ENCODE measurements at places on chromosomes 11 and 22. TPM values are rescaled to one million over a fixed set of nuclear protein-coding genes. Genes with fewer than 3 reads are reported as not detected.

MMP1 gene
- not detected for total RNA-seq

PRG3 gene
- not detected for total RNA-seq

TMEM184B gene
- 16.0 TPM for total RNA-seq

DDTL gene
- 2.3 TPM for total RNA-seq

UBQLNL gene
- total RNA-seq: 0.11 TPM

OR5P2 gene
- total RNA-seq: not detected

DNA sequence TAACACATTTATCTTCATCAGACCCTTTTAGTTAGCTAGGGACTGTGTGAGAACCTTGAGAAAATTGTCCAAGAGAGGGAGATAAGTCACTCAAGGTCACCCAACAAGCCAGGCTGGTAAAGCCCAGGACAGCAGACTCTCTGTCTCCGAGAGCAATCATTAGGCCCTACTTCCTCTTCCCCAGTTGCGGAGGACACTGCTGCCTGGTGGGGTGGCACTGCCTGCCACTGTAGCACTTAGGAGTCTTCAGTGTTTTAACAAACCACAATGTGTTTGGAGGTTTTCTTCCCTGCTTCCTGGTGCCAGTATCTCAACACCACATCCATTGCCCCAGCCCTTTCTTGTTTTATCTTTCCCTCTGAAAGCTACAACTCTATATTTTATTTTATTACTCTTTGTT is 132.1 kb upstream of the LDLRAD3 start:
- H3K4me3 ChIP-seq: no peak overlapping the region
- DNase-seq: no peak
- no peak overlapping the region for H3K27ac ChIP-seq
- H3K36me3 ChIP-seq: peaks cover 35% of the 10 kb centered on the region
- no peaks in the 10 kb centered on the region for H3K4me1 ChIP-seq

DNA sequence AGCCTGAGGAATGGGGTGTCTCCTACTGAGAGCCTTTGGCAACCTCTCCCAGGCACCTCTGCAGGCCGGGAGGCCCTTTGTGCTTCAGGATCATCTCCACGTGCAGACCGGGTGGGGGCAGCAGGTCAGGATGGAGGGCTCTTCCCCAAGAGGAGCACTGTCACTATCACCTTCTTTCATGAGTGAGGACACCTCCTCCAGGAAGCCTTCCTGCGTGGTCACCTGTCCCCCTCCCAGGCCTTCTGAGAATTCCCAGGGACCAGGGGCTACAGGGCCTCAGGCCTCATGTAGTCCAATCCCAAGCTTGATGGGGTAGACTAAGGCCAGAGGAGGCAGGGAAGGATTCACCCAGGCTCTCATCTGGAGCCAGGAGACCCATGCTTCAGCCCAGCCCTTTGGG is 57.6 kb downstream of the PDE2A start:
- DNase-seq: no peak
- H3K27ac ChIP-seq: no peak overlapping the region
- H3K36me3 ChIP-seq: no peaks in the 10 kb centered on the region
- H3K27me3 ChIP-seq: peaks cover 6% of the 10 kb centered on the region
- no peak overlapping the region for H3K4me3 ChIP-seq
- H3K4me1 ChIP-seq: peaks cover 15% of the 10 kb centered on the region

GRCh38 chr11:13215149-13215548 is 62.4 kb upstream of the BMAL1 start:
- peaks cover 2% of the 10 kb centered on the region for H3K27me3 ChIP-seq
- no peaks in the 10 kb centered on the region for H3K36me3 ChIP-seq
- H3K27ac ChIP-seq: no peak overlapping the region
- peaks cover 3% of the 10 kb centered on the region for H3K4me1 ChIP-seq

GRCh38 chr22:46451741-46452140 is 85.7 kb downstream of the CELSR1 start:
- no peaks in the 10 kb centered on the region for H3K4me1 ChIP-seq
- H3K27ac ChIP-seq: no peak overlapping the region
- no peak overlapping the region for H3K4me3 ChIP-seq
- DNase-seq: no peak
- H3K27me3 ChIP-seq: no peaks in the 10 kb centered on the region

- no peak overlapping the region for H3K4me3 ChIP-seq
- peak overlapping the region; percentile 52 for H3K27ac ChIP-seq
- peaks cover 21% of the 10 kb centered on the region for H3K36me3 ChIP-seq
- H3K4me1 ChIP-seq: peaks cover 68% of the 10 kb centered on the region
- no peaks in the 10 kb centered on the region for H3K27me3 ChIP-seq
- DNase-seq: no peak
Observed at GRCh38 chr11:86593833-86594232, 78.6 kb downstream of the ME3 start.

DNA sequence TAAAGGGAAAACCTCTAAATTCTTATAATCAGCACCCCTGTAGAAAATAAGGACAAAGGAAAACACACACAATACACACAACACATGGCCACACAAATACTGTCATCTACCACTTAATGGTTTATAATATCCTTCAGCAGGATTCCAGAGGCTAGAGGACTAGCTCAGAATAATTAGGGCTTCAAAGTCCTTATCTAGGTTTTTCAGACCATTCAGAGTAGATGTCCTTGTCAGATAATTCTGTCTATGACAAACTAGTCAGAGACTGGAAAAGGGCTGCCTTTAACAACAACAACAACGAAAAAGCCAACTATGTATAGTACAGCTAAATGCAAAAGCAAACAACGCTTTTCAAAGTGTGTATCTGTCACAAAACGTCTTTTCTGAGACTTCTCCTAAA is 456.5 kb upstream of the CNTN5 start:
- H3K36me3 ChIP-seq: no peaks in the 10 kb centered on the region
- H3K27me3 ChIP-seq: no peaks in the 10 kb centered on the region
- H3K4me3 ChIP-seq: no peak overlapping the region

- no peak overlapping the region for H3K27ac ChIP-seq
- H3K36me3 ChIP-seq: no peaks in the 10 kb centered on the region
- peaks cover 7% of the 10 kb centered on the region for H3K4me1 ChIP-seq
- H3K27me3 ChIP-seq: no peaks in the 10 kb centered on the region
- no peak for DNase-seq
Observed at GRCh38 chr11:16833026-16833425, 94.6 kb downstream of the C11orf58 start.

DNA sequence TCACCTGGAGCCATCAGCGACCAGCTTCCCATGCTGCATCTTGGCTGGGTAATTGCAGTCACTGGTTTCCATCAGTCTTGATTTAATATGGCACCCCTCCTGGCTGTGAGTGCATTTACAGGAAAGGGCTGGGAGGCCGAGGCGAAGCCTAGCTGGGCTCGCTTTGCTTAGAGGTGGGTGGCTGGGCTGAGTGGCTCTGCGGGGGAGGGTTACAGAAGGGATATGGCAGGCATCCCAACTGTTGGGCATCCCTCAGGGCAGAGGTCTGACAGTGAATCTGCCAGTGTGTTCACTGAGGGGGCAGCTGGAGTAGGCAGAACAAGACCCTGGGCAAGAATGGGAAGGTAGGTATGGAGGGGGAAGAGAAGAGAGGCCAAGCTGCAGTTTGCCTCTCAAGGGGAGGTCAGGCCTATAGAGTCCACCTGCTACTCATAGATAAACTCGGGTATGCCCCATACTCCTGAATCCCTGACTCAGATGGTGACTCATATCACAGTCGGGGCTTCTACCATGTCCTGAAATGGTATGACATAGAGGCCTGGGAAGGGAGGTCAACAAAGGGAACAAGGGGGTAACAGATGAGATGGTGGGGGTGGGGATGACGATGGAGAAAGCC is 77.5 kb upstream of the PHOX2A start:
- H3K36me3 ChIP-seq: peaks cover 2% of the 10 kb centered on the region
- H3K27ac ChIP-seq: no peak overlapping the region
- no peak for DNase-seq
- peaks cover 16% of the 10 kb centered on the region for H3K4me1 ChIP-seq
- no peaks in the 10 kb centered on the region for H3K27me3 ChIP-seq
- no peak overlapping the region for H3K4me3 ChIP-seq

- H3K4me3 ChIP-seq: no peak overlapping the region
- H3K4me1 ChIP-seq: no peaks in the 10 kb centered on the region
- H3K27ac ChIP-seq: no peak overlapping the region
- no peaks in the 10 kb centered on the region for H3K36me3 ChIP-seq
- DNase-seq: no peak
- H3K27me3 ChIP-seq: peaks cover 9% of the 10 kb centered on the region
Observed at GRCh38 chr11:33569333-33569732, 131.3 kb downstream of the C11orf91 start.

DNA sequence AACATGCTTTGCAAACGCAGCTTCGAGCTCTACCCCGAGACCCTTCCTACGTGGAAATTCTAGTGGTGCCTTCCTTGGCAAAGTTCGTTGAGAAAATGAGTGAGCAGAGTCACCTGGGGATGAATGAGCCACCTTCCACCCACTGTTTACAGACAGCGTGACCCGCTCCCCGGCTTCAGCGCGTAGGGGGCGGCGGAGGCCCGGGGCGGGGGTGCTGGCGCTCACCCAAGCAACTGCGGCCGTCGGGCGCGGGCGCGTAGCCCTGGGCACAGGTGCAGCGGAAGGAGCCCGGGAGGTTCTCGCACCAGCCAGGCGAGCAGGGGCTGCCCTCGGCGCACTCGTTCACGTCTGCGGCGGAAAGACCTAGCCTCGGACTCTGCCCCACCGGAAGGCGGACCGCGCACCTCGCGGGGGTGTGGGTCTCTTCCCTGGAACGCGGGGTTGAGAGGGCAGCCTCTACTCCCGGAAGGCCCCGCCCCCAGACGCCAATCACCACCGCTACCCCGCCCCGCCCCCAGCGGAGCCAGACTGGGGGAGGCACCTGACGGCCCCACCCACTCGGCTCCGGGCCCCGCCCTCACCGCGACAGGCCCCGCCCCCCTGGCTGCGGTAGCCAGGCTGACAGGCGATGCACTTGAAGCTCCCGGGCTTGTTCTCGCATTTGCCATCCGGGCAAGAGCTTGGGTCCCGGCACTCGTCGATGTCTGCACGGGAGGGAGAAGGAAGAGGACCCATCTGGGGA is 11.8 kb downstream of the LTBP3 start:
- peaks cover 24% of the 10 kb centered on the region for H3K36me3 ChIP-seq
- peak; percentile 99 for DNase-seq
- H3K27me3 ChIP-seq: no peaks in the 10 kb centered on the region
- H3K4me1 ChIP-seq: peaks cover 46% of the 10 kb centered on the region

DNA sequence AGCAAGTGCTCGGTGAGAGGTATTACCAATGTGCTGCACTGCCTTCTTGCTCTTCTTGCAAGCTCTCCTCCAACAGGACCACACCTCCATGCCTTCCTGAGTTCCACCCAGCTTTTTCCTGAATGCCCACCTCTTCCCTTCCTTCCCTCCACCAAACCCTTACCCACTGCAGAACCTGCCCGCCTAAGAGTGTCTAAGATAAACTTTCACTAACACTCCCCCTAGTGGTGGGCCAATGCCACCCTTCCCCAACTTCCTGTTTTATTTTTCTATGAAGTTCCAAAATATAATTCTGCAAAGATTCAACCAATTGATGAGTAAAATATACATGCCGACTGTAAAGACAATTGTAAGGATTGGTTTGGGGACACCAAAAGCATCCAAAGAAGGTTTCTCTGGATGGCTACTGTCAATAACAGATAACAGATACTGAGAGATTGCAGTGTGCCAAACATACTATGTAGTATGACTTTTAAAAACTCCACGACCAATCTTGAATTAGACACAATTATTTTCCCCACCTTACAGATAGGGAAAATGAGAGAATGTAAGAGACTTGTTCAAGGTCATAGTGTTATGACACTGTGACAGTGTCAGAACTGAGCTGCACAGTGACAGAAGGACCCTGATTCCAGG is 38.6 kb upstream of the BMAL1 start:
- H3K4me3 ChIP-seq: no peak overlapping the region
- H3K4me1 ChIP-seq: no peaks in the 10 kb centered on the region
- peaks cover 8% of the 10 kb centered on the region for H3K27me3 ChIP-seq

DNA sequence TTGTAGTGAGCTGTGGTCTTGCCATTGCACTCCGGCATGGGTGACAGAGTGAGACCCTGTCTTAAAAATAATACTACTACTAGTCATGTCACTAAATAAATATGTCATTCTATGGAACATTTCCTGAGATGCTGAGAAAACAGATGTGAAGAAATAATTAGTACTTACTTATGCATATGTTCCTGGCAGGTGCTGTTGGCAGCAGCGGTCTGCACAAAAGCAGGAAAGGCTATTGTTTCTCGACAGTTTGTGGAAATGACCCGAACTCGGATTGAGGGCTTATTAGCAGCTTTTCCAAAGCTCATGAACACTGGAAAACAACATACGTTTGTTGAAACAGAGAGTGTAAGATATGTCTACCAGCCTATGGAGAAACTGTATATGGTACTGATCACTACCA is 8.8 kb downstream of the ARCN1 start:
- DNase-seq: no peak
- no peak overlapping the region for H3K27ac ChIP-seq
- H3K27me3 ChIP-seq: no peaks in the 10 kb centered on the region
- H3K4me1 ChIP-seq: peaks cover 19% of the 10 kb centered on the region
- no peak overlapping the region for H3K4me3 ChIP-seq

DNA sequence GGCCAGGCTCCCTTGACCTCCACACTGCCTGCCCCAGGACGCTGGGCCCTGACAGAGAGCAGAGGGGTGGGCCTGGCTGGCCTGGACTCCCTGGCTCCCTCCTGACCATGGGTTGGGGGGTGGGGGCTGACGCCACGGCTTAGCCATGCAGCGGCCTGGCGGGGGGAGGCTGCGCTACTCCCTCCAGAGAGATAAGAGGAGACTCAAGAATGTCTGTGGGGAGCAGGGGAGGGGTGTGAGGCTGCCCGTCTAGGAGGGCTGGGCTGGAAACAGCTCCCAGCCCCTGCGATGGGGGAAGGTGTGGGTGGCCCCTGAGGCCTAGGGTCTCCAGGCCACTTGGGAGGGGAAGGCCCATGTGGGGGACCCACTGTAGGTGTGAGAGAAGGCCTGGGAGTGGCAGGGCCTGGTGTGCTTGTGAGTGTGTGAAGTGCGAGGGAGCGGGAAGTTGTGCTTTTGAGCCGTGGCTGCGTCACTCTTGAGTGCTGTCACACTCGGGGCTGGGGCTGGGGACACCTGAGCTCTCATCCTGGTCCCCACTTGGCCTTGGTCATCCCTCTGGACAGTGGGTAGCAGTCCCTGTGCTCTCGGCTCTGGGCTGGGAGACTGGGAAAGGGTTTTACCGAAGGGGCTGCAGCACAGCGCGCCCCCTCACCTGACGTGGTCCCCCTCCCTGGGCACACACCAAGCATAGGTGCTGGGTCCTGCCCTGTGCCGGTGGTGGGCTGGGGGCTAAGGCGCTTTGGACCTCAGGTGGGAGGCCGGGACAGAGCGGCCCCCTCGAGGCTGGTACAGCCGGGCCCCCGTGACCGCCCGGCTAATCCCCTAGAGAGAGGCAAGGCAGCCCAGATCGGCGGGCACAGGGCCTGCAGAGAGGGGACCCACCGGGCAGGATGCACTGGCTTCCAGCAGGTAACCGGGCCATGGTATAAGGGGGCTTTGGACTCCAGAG is 2.4 kb downstream of the MYRF start:
- H3K4me3 ChIP-seq: no peak overlapping the region
- H3K27ac ChIP-seq: no peak overlapping the region
- H3K4me1 ChIP-seq: peaks cover 9% of the 10 kb centered on the region
- DNase-seq: no peak

All from activated CD4-positive, alpha-beta T cell treated with anti-CD3 and anti-CD28 coated beads for 36 hours (primary cell).